ENCODE measurements at places on chromosomes 5 and 9. TPM values are rescaled to one million over a fixed set of nuclear protein-coding genes. Genes with fewer than 3 reads are reported as not detected.

GRCh38 chr9:127264462-127265219 is at the start of gene GARNL3:
Gene GARNL3 (plus strand): TSS chr9:127264774. CDS start chr9:127264878, 104 bp downstream.
- no peak for DNase-seq

DNA sequence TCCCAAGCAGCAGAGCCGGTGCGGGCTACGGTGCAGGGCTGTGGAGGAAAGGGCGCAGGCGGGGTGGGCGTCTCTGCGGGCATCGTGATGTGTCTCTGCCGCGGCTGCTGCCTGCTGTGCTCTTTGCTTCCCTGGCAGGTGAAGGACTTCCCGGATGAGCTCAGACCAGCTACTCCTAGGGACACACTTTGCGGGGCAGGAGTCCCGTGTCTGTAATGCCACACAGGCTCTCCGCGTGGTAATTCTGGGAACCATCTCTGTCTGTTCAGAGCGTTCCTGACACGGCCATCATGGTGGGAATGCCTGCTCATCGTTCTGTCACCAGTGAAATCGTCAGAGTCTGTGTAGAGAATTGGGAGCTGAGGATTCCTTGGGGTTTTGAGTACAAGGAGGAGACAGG is 235.5 kb downstream of the FANCC start:
- DNase-seq, result no peak

GRCh38 chr5:40033411-40033810 is 608.6 kb upstream of the DAB2 start:
- DNase-seq, result no peak

GRCh38 chr5:58582019-58582802 is 664 bp upstream of the RAB3C start:
- DNase-seq, result peak; percentile 50

DNA sequence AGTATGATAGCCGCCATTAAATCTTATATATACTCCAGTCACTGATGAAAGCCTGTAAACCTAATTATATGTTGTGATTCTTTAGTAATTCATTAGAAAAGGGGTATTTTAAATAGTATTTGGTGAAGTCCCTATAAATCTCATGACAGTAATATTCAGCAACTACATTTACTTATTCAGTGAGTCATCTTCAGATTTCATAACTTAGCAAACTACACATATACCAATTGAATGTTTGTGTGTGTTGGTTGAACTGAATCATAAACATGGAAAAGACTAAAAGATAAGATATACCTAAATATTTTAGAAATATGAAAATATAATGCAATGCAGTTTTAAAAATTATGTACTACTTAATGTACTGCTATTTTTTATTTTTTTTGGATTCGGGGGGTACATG is 1050.4 kb downstream of the MAT2B start:
- DNase-seq, result no peak

DNA sequence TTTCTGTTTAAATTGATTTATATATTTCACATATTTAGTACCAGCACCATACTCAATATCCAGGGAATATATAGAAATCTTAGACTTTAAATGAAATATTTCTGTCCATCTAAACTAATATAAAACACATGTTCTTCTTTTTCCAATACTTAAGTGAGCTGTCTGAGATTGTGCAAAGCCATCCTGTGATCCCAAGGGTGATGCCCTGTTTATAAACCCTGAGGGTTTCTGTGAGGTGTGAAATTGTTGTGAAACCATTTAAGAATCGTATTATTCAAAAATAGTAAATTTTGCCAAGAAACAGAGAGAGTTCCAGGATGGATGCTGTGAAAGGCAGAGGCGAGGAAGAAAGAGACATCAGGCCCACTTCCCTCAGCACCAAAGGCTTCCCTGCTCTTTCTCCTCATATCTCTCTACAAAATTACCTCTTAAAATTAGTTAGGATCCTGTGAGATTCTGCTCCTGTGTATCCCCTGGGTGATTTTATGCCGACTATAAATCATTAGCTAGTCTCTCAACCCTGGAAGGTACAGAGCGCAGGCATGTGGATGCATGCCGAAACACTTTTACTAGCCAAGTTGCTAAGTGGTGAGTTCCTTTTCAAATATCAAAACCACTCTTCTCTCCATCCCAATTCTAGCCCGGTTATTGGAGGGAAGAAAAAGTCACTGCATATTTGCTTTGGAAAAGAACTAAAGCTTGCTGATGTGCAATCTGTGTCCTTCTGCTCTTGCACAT is 183.0 kb downstream of the GLIS3 start:
- DNase-seq, result no peak

GRCh38 chr9:129223551-129224208 is 45.6 kb upstream of the IER5L start:
- no peak for DNase-seq

DNA sequence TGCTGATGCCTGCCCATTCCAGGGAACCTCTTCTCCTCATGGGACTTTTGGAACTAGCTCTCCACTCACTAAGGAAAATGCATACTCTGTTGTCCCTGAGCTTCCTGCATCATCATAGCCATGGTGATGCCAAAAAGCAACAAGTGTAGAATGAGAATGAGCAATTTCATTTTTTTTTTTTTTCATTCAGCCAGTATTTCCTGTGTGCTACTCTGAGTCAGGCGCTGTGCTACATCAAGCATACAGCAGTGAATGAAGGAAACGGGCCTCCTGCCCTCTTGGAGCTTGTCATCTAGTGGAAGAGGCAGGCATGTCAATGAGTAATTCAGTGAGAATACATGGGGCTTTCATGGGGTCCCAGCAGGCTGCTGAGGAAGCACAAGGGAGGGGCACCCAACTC is 483.1 kb downstream of the BNC2 start:
- DNase-seq, result no peak

- no peak for DNase-seq
These were observed 1392.9 kb upstream of the NUDT12 start for GRCh38 chr5:104955479-104955878.

GRCh38 chr9:109811876-109812275 is 31.9 kb downstream of the PALM2AKAP2 start:
- DNase-seq, result peak; percentile 35

- no peak for DNase-seq
These were observed 93.6 kb upstream of the TSLP start for GRCh38 chr5:110977915-110978314.

GRCh38 chr9:134661791-134662142 is 20.2 kb downstream of the COL5A1 start:
- DNase-seq, result no peak

Gene CYLC2
- not detected for total RNA-seq

Gene ACOT12
- 2.8 TPM for total RNA-seq

Gene NINJ1
- 7.5 TPM for total RNA-seq

Gene PIK3R1
- total RNA-seq, result 177 TPM

Gene AFAP1L1
- total RNA-seq, result 3.7 TPM

Gene DBH
- not detected for total RNA-seq

Gene SCGB3A1
- not detected for total RNA-seq
